ENCODE measurements at places on chromosomes 5 and 9.

DNA sequence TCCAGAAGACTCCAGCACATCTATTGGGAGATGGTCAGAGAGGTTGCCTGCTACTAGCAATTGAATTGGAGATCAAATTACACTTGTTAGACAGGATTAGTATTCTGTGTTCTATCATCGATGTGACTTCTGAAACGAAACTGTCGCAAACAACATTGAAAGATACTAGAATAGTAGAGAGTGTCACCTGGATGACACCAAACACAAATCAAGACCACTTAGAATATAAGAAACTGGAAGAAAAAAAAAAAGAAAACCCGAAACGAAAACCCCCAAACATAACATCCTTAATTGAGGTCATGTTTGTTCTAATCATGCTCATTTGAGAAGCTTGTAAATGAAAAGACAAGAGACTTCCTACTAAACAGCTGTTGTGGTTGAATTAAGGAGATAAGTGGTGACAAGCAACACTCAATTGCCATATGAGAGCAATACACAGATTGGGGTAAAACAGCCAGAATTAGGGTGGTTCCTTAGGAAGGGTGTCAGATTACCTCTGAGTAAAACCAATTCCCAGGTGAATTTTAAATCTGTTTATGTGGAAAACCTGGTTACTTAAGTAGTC, 97.6 kb downstream of the BASP1 start:
- no peak for DNase-seq

DNA sequence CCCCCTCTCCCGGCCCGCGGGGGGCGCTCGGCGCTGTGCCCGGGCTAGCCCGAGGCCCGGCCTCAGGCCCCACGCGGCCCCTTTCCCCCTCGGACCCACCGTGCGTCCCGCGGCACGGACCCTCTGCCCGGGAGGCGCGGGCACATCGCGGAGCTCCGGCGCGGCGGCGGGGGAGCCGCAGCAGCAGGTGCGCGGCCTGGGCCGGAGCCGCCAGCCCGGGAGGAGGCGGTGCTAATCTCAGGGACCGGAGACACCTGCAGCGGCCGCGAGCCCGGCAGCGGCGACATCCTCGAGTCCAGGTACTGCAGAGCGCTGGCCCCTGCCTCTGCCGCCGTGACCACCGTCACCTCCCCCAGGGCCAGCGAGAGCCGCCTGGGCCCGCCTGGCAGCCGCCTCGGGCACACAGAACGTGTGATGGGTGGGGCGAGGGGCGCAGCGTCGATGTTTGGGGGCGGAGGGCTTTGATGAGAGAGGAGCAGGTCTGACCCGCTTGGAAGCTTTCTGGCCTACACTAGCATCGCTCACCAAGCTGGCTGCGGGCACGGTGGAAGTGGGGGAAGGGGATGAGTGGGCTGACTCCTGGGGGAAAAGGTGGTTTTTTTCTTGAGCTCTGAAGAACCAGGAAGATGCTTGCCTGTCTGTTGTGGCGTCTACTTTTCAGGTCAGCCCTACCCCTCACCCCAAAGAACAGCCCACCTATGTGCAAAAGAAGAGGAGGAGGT, 524 bp downstream of the CYFIP2 start:
- peak; percentile 52 for DNase-seq

DNA sequence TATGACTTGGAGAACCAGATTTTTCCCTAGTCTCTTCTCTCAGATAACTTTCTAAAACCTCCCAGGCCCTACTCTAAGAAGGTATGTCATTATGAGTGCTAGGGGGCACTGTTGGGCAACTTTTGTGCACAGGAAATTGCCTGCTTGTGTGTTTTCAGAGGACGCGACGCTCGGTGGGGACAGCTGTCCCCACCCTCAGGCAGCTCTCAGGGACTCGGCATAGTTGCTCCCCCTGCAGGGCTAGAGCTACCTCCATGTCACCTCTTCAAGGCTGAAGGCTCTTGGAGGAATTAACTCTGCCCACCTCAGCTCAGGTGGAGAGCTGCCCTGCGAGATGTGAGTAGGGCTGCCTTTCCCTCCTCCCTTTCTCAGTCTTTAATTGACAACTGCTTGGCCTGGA, 10.2 kb upstream of the TIFAB start:
- peak; percentile 74 for DNase-seq

DNA sequence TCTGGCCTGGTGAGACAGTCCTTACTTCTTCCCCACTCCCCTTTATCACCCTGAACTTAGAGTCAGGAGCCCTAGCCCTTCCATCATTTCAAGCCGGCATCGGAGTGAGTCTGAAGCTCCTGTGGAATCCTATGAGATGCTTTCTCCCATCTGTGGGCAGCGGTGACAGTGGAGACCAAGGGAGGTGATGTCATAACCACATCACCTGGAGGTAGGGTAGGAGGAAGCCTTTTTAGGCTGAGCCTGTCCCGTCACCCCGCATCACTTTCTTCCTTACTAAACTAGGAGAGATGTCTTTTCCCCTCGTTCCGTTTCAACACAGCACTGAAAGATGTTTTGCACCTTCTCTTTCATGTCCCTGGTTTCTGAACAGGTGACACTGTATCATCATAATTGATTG, 124.1 kb upstream of the WWC1 start:
- DNase-seq: no peak

DNA sequence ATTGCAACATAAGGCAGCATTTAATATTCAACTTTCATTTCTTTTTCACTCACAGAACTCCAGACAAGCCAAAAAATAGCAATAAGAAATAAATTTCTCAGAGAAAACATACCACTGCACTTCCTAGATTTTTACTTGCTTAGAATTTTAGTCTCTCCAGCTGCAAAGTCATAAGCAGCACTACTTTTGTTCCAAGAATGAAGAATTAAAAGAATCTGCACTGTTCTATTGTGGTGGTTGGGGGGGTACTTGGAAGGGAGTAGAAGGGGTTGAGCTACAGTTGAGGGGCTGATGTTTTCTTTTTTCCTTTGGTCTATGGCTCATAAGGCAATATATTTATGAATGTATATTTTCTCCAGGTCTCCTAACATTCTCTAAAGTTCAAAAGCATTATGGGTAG, 144.5 kb downstream of the KIAA0825 start:
- DNase-seq: no peak

DNA sequence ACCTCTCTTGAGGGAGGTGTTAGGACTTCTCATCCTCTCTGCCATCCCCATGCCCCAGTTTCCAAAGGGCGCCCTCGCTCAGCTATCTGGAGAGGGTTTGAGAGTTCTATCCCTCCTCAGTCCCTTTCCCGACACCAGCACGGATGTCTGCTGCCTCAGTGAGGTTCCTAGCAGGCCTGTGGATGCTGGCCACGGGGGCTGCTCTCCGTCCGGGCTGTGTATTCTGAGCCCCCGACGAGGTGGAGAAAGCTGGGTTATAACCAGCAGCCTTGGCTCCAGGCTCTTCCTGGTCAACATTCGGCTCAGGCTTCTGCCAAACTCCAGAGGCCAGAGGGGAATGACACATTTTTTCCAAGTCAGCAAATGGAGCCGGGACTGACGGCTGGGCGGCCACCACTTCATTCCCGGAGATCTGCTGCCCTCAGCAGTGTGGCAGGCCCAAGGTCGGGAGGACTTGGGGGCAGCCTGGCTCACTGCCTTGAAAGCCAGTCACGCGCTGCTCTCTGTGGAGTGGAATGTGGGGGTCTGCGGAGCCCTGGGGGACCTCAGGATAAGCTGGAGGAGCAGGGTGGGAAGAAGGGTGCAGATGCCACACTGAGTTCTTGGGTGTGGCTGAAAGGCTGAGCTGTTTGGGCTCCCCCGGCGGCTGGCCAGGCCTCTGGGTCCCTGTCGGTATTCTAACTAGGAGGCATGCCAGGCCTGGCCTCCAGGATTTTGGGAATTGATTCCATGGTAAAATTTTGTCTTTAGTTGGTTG, 27.4 kb downstream of the PTPA start:
- DNase-seq: peak; percentile 22

Measured in nephron progenitor cell (in vitro differentiated cells).